SW 1271 (cell line): ENCODE measurements at places on chromosomes 5 and 9.

DNA sequence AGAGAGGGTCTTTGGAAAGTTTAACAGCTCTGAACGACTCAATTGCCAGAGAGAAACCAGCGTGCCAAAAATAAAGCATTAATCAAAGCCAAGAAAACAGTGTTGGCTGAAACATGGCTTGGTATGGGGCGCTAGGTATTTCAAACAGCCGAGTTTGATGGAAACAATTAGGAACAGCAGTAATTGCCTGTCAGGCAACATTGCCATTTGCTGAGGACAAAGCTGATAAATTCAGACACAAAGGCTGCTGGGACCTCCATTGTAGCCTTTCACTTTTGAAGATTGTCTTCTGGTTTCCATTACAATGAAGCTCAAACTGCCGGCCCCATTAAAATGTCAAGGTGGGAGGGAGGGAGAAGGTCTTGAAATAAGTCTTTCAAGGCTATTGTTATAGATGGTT is 125.4 kb upstream of the SPDL1 start:
- DNase-seq = no peak

GRCh38 chr5:144072518-144072927 is 97.9 kb downstream of the YIPF5 start:
- DNase-seq = no peak

- DNase-seq = peak; percentile 19
Observed at GRCh38 chr9:100216178-100216787, 117.2 kb downstream of the INVS start.

- DNase-seq = no peak
Observed at GRCh38 chr5:53915120-53915519, 354.7 kb downstream of the NDUFS4 start.

DNA sequence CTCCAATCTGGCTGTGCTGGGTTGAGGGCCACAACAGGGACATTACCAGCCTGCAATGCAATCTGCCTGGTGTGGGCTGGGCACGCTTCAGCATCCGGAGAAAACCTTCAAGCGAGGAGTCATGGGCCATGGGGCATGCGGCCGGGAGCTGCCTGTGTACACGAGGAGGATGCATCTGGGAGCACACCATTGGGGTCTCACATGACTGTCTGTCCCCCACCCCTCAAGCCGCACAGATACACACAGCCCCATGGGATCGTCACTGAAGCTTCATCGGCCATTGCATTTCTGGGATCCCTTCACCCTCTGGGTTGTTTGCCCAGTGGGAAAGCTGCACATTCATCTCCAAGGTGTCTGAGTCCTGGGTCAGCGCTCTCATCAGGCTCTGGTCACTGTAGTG is 9.9 kb downstream of the LCN1 start:
- DNase-seq = no peak

- no peak for DNase-seq
Observed at GRCh38 chr5:204001-204400, 12.7 kb downstream of the LRRC14B start.
